ENCODE measurements at places on chromosomes 3 and 15.

DNA sequence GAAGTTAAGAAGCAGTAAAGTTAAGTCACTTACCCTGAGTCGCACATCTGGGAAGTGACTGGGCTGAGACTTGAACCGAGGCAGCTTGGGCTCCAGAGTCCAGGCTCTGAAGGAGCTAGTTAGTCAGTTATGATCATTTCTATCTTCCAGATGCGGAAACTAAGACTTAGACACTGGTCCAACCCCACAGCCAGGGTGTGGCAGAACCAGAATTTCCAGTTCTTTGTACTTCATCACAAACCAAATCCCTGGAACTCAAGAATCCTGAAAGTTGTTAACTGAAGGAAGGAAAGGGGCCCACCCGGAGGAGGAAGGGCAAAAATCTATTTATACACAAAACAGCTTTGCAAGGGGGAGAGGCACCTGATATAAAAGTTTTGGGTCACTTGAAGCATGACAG lies 389.9 kb downstream of the SHQ1 start:
- peaks cover 7% of the 10 kb centered on the region for H3K4me1 ChIP-seq
- no peak for DNase-seq
- H3K27me3 ChIP-seq: peaks cover 1% of the 10 kb centered on the region
- H3K36me3 ChIP-seq: no peaks in the 10 kb centered on the region
- H3K27ac ChIP-seq: no peak overlapping the region
- no peak overlapping the region for H3K4me3 ChIP-seq

GRCh38 chr3:191484461-191484860 lies 23.5 kb downstream of the PYDC2 start:
- H3K27ac ChIP-seq: no peak overlapping the region
- no peaks in the 10 kb centered on the region for H3K27me3 ChIP-seq
- DNase-seq: no peak
- no peaks in the 10 kb centered on the region for H3K36me3 ChIP-seq

DNA sequence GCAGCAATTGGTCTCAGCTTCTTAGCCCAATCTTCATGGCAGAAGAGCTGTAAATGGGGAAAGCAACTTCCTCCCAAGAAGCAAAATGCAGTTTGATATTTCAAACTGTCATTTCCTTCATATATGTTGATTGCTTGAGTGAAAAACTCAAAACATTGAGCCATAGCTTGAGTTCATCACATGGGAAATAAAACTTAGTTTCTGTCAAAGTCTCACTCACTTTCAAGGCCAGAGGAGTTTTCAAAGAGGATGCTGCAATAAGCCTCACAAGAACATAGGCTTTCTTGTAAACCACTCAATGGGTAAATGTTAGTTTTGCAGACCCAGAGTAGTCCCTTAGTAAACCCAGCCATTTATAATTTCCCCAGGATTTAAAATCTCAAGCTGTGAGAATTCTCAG lies 29.1 kb upstream of the SUCLG2 start:
- H3K27me3 ChIP-seq: no peaks in the 10 kb centered on the region
- no peaks in the 10 kb centered on the region for H3K36me3 ChIP-seq
- no peak for DNase-seq
- H3K4me1 ChIP-seq: no peaks in the 10 kb centered on the region
- no peak overlapping the region for H3K4me3 ChIP-seq

DNA sequence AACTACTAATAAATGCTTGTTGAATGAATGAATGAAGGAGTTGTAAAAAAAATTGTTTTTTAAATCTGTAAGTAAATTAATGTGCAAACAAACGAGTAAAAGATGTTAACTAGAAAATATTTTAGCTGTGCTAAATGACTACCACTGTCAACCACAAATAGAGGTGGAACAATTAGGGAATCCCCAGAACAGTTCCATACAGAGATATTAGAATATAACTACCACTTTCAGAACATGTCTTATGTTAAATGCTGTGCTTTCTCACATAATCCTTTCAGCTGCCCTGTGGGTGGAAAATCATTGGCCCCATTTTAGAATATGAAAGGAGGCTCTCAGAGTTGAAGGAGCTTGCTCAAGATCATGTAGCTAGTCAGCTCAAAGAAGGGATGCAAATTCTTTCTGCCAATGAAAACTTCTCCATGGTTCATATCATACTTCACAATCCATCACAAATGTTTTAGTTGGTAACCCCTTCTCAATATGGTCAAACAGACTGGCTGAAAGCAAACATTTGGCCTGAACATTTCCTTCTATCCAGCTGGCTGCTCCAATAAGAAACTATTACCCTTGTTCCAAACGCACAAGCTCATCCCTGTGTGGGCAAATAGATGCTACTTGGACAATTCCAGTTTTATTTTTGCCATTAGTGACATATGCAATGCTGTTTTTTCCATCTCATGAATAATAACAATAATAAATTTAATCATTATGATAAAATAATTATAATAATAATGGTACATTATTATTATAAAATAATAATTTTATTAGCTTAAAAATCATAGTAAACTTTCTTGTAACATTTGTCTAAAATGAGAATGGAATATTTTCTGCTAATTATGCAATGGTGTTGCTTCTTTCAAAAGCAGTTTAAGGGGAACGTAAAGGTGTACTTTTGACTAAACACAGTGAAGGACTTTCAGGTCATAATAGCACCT lies 290.4 kb upstream of the STT3B start:
- H3K27me3 ChIP-seq: no peaks in the 10 kb centered on the region
- no peak for DNase-seq
- H3K4me3 ChIP-seq: no peak overlapping the region
- no peaks in the 10 kb centered on the region for H3K36me3 ChIP-seq
- H3K4me1 ChIP-seq: no peaks in the 10 kb centered on the region

GRCh38 chr3:29050155-29050554 lies 230.7 kb upstream of the RBMS3 start:
- no peak for DNase-seq
- no peak overlapping the region for H3K4me3 ChIP-seq
- H3K27ac ChIP-seq: no peak overlapping the region
- H3K4me1 ChIP-seq: no peaks in the 10 kb centered on the region

GRCh38 chr3:65595222-65596028 lies 443.3 kb downstream of the MAGI1 start:
- no peak for DNase-seq
- H3K4me3 ChIP-seq: no peak overlapping the region
- H3K4me1 ChIP-seq: peaks cover 19% of the 10 kb centered on the region
- no peaks in the 10 kb centered on the region for H3K36me3 ChIP-seq
- H3K27me3 ChIP-seq: no peaks in the 10 kb centered on the region

DNA sequence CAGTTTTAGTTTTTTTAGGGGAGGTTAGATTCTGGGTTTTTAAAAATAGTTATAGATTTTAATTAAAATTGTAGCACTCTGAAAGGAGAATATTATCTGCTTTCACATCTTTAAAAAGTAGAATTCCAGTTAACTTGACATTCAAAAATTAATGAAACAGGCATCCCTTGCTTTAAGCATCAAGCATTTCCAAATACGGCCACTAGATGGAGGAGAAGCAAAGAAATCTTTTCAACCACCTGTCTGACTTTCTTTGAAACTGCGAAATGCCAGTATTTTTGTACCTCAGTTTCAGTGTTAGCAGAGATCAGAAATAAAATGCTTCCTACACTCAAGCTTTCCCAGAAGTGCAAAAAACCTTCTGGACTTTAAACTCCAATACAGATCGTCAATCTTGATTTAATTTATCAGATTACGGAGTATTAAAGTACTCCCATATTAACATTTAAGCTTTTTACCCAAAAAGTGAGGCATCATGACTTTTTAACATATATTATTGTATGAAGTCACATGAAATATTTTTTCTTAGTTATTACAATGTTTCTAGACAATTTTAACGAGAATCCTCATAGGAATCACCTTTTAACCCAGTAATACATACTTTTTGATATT lies 153.3 kb downstream of the P3H2 start:
- DNase-seq: no peak
- no peaks in the 10 kb centered on the region for H3K4me1 ChIP-seq
- no peak overlapping the region for H3K27ac ChIP-seq
- H3K36me3 ChIP-seq: no peaks in the 10 kb centered on the region

DNA sequence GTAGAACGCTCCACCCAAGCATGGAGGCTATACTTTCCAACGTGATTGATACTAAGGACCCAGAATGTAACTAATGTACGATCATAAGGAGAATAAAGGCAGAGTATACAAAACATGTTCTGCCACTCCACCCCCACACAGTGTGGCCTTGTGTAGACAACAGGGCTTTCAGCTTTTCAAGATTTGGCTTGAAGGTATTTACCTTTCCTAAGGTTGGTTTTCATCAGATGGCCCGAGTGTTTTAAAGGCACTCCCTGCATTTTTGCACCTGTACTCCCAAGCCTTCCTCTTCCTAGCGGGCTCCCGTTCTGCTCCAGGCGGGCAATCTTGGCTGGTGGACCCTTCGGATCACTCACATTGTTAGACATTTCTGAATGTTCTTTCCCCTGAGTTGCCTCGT lies 4.6 kb downstream of the SATB1 start:
- H3K27me3 ChIP-seq: no peaks in the 10 kb centered on the region
- H3K4me3 ChIP-seq: no peak overlapping the region
- H3K36me3 ChIP-seq: peaks cover 2% of the 10 kb centered on the region
- H3K4me1 ChIP-seq: peaks cover 8% of the 10 kb centered on the region
- H3K27ac ChIP-seq: peak overlapping the region; percentile 40
- DNase-seq: no peak

GRCh38 chr15:50593761-50594160 lies 47.3 kb upstream of the USP50 start:
- no peaks in the 10 kb centered on the region for H3K4me1 ChIP-seq
- H3K27me3 ChIP-seq: no peaks in the 10 kb centered on the region

GRCh38 chr15:88071141-88071540 lies 185.4 kb downstream of the NTRK3 start:
- no peaks in the 10 kb centered on the region for H3K4me1 ChIP-seq
- H3K36me3 ChIP-seq: no peaks in the 10 kb centered on the region
- DNase-seq: no peak
- no peaks in the 10 kb centered on the region for H3K27me3 ChIP-seq

GRCh38 chr3:17407576-17407975 lies 334.9 kb downstream of the TBC1D5 start:
- no peak for DNase-seq
- H3K27ac ChIP-seq: no peak overlapping the region
- H3K27me3 ChIP-seq: no peaks in the 10 kb centered on the region
- H3K4me3 ChIP-seq: no peak overlapping the region

- H3K27me3 ChIP-seq: no peaks in the 10 kb centered on the region
- H3K27ac ChIP-seq: no peak overlapping the region
- H3K4me3 ChIP-seq: no peak overlapping the region
- no peaks in the 10 kb centered on the region for H3K36me3 ChIP-seq
- no peaks in the 10 kb centered on the region for H3K4me1 ChIP-seq
- no peak for DNase-seq
Observed at GRCh38 chr3:14925729-14926591, 21.4 kb upstream of the NR2C2 start.

- peaks cover 20% of the 10 kb centered on the region for H3K4me1 ChIP-seq
- DNase-seq: no peak
- no peaks in the 10 kb centered on the region for H3K27me3 ChIP-seq
- peak overlapping the region; percentile 88 for H3K4me3 ChIP-seq
Observed at GRCh38 chr3:179321668-179322285, 1.1 kb upstream of the ZNF639 start.

DNA sequence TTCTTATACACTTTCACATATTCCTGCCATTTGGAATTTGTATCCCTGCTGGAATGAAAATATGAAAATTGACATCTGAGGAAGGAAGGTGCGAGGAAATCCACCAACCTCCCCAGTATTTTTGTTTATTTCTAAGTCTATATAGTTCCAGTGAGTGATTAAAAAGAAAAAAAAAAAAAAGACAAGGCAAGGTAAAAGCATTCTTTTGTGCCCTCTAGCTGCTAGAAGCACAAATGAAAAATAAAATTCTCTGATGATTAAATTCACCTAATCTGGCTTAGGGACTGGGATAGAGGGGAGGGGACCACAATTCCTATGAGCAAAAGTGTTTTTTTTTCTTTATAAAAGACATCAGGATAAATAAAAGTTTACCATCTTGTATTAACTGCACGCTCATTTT lies 370.9 kb downstream of the NR2F2 start:
- H3K27ac ChIP-seq: no peak overlapping the region
- no peak for DNase-seq
- no peaks in the 10 kb centered on the region for H3K27me3 ChIP-seq
- no peaks in the 10 kb centered on the region for H3K36me3 ChIP-seq
- no peaks in the 10 kb centered on the region for H3K4me1 ChIP-seq
- no peak overlapping the region for H3K4me3 ChIP-seq

DNA sequence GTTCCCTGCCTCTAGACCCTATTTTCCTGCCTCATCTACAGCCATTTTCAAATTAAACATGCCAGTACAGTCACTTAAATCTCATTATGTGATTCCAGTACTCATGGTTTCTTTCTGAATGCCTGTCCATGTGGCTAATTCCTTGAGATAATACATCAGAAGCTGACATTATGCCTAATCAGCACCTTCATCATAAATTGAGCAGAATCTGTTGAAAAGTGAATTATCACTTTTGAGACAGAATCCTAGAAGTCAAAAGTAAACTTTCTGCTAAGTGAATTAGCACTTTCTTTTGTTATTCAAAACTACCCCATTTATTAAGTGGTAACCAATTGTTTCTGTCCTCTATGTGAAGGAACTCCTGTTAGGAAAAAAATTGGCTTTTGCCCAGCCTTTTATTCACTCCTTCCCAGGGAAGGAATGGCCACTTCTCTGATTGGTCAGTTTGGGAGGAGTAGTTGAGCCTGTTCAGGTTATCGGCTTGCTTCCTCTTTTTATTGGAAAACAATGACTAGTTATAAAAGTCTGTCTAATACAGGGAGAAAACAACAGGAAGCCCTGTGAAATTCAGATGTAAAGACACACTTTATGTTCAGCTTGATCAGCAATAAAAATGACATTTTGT lies 40.5 kb downstream of the OSTN start:
- H3K36me3 ChIP-seq: no peaks in the 10 kb centered on the region
- H3K4me1 ChIP-seq: no peaks in the 10 kb centered on the region
- no peak overlapping the region for H3K27ac ChIP-seq
- DNase-seq: no peak
- H3K4me3 ChIP-seq: no peak overlapping the region

Measured in tibial artery (tissue), 4 donors.